ENCODE measurements at places on chromosomes 7 and 10. TPM values are rescaled to one million over a fixed set of nuclear protein-coding genes. Genes with fewer than 3 reads are reported as not detected.

DNA sequence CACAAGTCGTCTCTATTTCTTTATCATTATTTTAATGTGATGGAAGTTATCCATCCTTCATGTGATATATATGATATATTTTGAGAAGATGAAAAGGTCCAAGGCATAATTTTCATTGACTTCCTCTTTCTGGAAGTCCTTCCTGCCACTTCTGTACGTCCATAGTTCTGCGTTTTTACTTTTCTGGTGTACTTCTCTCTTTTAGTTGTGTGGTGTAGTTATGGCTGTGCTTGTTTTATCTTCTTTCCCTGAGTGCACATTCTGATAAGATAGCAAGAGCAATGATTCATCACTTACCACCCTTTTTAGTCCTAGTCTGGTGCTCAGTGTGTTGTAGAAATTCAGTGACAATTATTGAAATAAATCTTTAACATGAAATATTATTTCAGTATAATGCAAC lies 231.3 kb upstream of the FERD3L start:
- H3K4me3 ChIP-seq: no peak overlapping the region
- no peak for DNase-seq
- no peaks in the 10 kb centered on the region for H3K36me3 ChIP-seq
- H3K27me3 ChIP-seq: no peaks in the 10 kb centered on the region
- no peak overlapping the region for H3K27ac ChIP-seq

Gene MMD2
- not detected for total RNA-seq

Gene CCDC172
- not detected for total RNA-seq

Gene VENTX
- not detected for total RNA-seq

DNA sequence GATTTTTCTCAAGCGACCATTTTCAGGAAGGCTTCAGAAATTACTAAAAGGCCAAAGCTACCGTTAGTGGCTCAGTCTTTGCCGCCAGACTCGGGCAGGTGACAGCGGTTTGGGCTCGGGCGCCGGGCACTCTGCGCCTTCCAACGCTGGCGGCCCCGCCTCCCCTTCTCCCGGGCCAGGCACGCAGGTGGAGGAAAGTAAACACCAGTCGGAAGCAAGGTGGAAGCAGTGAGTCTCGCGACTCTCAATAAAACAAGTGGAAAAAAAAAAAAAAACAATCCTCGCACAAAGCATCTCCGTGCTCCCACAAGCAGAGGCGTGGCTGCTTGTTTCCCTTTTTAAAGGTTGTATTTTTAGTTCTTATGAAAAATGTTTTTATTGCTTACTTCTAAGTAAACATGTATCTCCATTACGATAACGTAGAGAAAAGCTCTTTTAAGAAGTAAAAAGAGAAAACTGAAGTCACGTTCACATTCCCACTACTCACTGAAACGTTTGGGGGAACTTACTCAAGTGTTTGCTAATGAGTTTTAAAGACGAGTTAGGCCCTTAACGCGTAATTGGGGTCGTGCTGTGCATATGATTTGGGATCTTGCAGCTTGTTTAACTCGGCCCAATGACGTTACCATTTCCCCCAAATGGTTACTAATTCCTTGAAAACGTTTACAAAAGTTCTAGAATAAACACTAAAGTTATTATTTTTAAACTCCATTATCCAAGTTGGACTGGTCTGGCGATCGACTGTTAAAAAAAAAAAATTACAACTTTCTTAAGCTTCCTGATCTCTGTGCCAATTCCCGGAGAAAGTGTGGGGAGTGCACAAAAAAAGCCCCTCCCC lies 864 bp downstream of the CDCA7L start:
- peak; percentile 76 for DNase-seq
- H3K4me1 ChIP-seq: peaks cover 69% of the 10 kb centered on the region
- H3K27ac ChIP-seq: peak overlapping the region; percentile 85
- peak overlapping the region; percentile 82 for H3K4me3 ChIP-seq
- H3K27me3 ChIP-seq: peaks cover 2% of the 10 kb centered on the region
- H3K36me3 ChIP-seq: peaks cover 17% of the 10 kb centered on the region
